Fibroblast of mammary gland (primary cell): ENCODE measurements at places on chromosomes 6 and 20.

DNA sequence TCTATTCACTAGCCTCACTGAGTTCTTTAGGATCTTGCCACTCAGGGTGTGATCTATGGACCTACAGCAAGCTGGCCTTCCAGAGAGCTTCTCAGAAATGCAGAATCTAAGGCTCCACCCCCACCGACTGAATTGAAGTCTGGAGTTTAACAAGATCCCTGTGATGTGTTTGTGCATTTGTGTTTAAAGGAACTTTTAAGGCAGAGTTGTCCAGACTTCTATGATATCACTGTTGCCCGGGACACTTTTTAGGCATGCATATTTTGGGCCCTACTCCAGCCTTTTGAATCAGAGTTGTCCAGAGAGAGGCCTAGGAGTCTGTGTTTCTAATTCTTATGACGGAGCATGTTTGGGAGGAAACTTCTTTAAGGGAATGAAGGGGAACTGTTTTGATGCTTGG, 232.3 kb downstream of the QKI start:
- no peak for DNase-seq

DNA sequence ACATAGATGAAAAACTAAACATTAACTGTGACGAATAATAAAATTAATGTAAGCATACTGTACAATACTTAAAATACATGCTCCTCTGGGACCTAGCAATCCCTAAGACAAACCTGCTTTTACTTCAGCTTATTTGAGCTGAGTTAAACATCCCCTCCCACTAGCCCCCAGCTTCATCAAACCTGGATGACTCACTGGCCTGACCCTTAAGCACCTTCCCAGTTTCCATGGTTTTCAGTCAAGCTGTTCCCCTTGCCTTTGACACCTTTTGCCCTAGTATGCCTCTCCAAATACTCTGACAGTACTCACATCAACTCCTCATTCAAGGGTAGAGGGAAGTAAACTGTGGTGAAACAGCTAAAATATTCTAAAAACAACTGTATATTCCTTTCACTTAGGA, 4.2 kb downstream of the ELOVL4 start:
- DNase-seq, result no peak

- DNase-seq, result no peak
Measured at GRCh38 chr20:58712151-58712791, 19.7 kb downstream of the NPEPL1 start.

DNA sequence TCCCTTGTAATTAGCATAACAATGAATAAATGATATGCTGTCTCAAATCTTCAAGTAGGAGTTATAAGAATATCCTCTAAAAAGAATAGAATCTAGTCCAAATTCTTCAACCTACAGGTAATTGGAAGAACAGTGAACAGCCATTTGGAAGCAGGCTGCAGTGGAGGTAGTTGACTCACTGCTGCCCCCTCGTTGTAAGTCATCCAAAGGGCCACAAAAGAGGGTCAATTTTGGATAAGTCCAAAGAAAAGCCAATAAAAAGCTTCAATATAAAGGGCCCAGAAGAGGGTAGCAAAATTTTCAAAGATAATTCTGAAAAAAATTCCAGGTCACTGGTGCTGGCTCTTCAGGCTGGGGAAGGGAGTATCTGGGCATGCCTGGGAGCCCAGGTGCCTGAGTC, 60.8 kb upstream of the SSTR4 start:
- DNase-seq, result peak; percentile 36

- peak; percentile 53 for DNase-seq
Measured at GRCh38 chr6:160979061-160979708, 12.4 kb upstream of the MAP3K4 start.

- no peak for DNase-seq
Measured at GRCh38 chr6:107707346-107708275, 116.5 kb downstream of the SCML4 start.

GRCh38 chr6:144013486-144013909, 5.4 kb upstream of the PLAGL1 start:
- peak; percentile 83 for DNase-seq

- DNase-seq, result peak; percentile 31
Measured at GRCh38 chr20:62588458-62589149, 53.7 kb upstream of the SLCO4A1 start.
